ENCODE measurements at places on chromosomes 3 and 15.

GRCh38 chr15:42704492-42704926 is 32.4 kb downstream of the CDAN1 start:
- DNase-seq: peak; percentile 68

DNA sequence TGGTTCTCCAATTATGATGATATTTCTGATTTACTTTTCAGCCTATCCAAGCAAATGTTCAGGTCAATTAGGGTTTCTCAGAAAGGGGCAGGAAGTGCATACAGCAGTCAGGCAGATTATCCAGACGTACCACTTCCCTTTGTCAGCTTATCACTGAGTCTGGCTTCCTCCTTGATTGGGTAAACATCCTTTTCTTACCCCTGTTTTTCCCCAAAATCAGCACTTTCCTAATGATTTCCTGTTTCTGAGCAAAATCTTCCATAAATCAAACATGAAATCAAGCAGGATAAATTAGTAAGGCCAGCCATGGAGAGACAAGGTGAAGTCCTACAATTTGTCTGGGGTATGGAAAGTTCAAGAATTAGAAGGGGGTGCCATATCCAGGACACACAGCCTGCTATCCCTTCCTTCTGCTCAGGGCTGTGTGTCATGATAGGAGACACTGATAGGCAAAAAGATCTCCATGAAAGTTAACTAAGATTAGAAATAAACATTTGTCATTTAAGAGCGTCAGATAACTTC is 29.0 kb downstream of the ADIPOQ start:
- DNase-seq: peak; percentile 90

- no peak for DNase-seq
Observed at GRCh38 chr3:185442031-185442430, 56.8 kb downstream of the TMEM41A start.

- DNase-seq: peak; percentile 81
Observed at GRCh38 chr3:98761643-98762229, 1.4 kb upstream of the ST3GAL6 start.

DNA sequence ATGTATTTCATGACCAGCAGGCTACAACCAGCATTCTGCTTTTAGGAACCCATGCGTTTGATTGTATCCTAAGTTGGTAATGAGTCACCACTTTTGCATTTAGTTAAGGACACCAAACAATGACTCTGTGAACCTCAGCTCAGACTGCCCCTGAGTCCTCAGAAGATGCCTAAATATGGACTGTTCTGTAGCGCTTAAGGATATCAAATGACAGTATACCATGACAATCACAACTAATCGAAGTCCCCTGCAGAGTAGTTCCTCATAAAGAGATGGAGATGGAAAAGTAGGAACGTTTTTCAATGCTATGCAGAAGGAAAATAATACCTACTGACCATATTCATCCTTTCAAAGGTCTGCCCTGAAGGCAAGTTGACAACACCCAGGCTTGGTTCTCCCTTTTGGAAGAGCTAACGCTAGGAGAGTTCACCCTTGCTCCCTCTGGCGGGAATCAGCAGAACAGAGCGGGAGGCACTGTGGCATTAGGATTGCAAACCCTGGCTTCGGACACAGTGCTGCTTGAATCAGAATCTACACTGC is 508.6 kb downstream of the FHIT start:
- DNase-seq: no peak

DNA sequence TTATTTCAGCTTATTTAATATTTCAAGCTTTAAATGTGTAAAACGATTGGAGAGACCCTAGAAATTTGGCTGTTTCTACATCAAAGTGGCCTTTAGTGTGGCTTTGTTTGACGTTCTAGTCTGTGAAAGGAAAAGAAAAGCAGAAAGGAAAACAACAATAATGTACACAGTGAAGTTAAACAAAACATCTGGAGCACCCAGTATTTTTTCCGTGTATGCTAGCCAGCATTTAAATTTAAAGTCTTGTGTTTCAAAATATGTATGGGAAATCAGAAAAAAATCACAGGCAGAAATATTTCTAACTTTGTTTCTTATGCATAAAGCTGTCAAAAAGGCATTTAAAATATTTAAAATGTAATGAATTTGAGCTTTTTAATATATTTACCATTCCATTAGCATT is 218.1 kb downstream of the NAALADL2 start:
- no peak for DNase-seq

DNA sequence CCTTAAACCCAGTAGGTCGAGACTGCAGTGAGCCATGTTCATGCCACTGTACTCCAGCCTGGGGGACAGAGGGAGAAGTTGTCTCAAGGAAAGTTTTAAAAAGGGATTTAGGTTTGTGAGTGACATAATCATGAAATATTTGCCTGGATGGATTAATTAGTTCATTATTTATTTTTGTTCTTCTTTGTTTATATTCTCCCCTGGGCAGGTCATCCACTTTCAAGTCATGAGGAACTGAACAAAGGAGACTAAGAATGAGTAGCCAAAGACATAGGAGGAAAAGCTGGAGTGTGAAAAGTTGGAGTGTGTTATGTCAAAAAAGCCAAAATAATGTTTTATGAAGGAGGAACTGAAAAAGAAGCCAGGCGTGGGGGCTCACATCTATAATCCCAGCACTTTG is 17.7 kb upstream of the PCCB start:
- DNase-seq: no peak

DNA sequence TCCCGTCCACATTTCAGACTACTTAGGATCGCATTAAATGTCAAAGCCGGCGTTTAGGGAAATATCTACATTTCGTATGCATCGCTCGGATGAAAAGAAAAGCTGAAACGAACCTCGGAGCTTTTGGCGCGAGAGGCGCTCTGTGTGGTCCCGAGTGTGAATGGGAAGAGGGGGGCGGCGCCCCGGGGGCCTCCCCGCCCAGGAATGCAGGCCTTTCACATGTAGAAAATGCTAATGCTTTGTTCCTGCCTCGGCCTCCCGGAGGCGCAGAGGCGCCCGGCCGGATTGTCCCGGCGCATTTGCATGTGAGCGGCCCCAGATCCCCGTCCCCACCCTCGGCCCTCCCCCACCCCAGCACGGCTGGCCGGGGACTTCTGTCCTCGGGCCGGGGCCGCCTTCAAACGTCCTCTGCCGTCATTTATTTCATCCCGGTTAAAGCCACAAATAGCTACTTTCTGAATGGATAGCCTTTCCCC is 37.0 kb upstream of the TRIM71 start:
- peak; percentile 63 for DNase-seq

DNA sequence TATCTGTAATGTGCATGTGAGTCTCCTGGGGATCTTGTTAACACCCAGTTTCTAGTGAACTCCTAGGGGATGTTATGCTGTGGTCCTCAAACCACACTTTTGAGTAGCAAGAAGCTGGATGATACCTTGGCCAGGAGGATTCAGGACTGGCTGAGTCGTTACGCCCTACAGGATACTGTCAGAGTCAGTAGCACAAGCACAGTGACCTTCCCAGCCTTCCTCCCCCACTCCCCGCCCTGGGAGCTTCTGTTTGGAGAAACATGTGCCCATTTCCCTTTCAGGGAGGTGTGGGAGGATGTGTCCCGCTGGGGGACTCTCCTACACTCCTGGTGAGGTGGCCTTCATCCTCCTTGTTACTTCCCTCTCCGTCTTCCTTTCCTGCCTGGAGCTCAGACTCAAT is 76.4 kb upstream of the TRPM1 start:
- peak; percentile 29 for DNase-seq

GRCh38 chr3:36729204-36730056 is 34.9 kb downstream of the DCLK3 start:
- peak; percentile 59 for DNase-seq

DNA sequence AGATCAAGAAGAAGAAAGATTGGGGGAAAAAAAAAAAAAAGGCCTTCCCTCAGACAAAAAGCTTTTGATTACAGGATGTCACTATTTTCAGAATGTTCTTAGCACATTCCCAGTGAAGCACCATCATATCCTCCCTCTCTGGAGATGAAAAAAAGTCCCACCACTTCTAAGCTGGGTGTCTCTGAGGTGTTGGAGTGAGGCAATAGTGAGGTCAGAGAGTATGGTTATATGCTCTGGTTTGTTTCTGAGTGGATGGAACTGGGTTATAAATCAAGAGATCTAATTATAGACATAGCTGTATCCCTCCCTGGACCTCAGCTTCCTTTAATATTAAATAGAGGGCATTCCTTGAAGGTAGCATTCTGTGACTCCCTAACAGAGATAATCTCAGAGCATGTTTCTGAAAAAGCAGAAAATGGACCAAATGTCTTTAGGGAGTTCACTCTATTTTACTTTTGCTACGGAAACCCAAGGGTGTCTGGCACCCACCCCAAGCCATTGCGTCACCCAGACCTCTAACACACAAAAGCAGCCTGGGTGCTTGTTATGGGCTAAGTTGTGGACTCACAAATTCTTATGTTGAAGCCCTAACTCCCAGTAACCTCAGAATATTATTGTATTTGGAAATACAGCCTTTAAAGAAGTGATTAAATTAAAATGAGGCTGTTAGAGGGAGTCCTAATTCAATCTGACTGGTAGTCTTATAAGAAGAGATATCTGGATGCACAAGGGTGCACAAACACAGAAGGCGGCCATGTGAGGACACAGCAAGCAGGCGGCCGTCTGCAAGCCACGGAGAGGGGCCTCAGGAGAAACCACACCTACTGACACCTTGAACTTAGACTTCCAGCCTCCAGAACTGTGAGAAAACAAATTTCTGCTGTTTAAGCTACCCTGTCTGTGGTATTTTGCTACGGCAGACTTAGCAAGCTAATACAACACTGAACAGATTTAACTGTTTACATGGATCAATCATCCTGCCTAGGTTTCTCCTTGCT is 81.5 kb downstream of the MB21D2 start:
- DNase-seq: no peak

GRCh38 chr3:180409170-180409569 is 192.8 kb upstream of the TTC14 start:
- DNase-seq: no peak

DNA sequence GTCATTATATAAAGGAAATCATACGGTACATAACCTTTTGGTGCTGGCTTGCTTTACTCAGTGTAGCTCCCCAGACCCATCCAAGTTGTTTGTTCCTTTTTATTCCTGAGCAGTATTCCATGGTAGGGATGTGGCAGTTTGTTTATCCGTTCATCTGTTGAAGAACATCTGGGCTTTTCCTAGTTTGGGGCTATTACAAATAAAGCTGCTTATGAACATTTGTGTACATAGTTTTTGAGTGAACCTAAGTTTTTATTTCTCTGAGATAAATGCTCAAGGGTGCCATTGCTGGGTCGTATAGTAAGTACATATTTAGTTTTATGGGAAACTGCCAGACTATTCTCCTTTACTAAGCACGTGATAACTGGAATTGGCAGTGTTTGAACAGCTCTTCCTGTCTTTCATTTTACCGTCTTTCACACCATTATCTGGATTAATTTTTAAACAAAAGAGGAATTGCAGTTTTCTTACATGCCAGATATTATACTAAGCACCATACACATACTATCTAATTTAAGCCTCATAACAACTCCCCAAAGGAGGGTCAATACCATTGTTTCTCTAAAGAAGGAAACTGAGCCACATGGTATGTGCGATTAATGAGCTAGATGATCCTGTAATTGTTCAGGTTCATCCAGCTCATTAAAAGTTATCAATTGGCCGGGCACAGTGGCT is 85.6 kb downstream of the PTPRG start:
- DNase-seq: no peak

- no peak for DNase-seq
Observed at GRCh38 chr15:90664650-90665287, 52.4 kb upstream of the BLM start.

GRCh38 chr3:47487265-47487664 is 11.5 kb upstream of the SCAP start:
- no peak for DNase-seq

DNA sequence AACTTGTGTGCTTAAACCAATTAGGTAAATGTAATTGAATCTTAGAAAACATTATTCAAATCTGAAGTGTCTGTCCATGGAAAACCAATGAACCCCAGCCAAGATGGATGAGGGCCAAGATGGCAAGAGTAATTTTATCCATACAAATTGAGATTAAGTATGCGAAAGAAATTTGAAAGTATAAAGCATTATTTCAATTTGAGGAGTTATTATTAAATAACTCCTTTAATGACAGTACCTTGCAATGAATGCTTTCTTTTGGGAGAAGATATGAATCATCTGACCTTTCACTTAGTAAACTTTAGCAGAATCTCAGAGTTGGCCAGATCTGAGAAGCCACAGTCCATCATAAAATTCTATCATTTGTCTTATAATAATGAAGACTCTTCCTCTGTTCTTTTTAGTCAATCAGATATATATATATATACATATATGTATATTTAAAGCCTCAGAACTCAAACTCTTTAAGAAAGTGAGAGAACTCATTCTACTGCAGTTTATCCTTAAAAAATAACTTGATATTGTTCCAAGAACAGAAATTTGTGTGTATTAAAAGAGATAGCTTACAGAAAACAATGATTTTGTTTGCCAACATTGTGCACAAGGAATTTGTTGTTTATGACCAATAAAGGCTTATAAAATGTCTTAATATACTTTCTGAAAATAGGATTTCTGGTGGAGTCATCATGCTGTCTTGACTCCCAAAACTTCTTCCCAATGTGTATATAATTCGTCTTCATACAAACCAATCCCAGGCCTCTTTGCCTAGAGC is 434.8 kb upstream of the THBS1 start:
- no peak for DNase-seq

GRCh38 chr3:139388821-139389551 is 461 bp downstream of the COPB2 start:
- DNase-seq: no peak

- DNase-seq: no peak
Observed at GRCh38 chr3:189303584-189303983, 131.8 kb downstream of the TPRG1 start.

GRCh38 chr3:128408693-128409623 is 57.7 kb downstream of the DNAJB8 start:
- DNase-seq: no peak

GRCh38 chr15:66996094-66996493 is 69.3 kb upstream of the SMAD3 start:
- no peak for DNase-seq

Data from KBM-7 (cell line).